ENCODE measurements at places on chromosomes 13 and 19. TPM values are rescaled to one million over a fixed set of nuclear protein-coding genes. Genes with fewer than 3 reads are reported as not detected.

DNA sequence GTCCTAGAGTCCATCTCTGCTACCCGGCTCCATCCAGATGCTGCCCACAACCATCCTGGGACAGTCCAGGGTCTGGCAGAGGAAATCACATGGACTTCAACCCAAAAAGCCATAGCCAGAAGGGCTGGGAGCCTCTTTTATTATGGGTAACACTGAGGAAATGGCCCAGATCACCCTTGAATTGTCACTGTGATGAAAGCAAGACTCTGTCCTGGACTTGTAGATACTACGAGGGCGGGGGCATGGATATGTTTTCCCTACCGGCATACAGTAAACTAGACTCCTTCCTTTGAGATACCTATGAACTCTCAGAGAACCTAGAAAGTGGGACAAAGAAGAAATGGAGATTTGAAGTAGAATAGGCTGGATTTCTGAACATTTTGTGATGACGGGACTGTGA, 110.3 kb downstream of the LACC1 start:
- DNase-seq: no peak

GRCh38 chr19:10929402-10929794, 787 bp downstream of the TIMM29 start:
- DNase-seq: no peak

GRCh38 chr19:2807379-2808128, 12.1 kb upstream of the ZNF554 start:
- no peak for DNase-seq

GRCh38 chr19:30684613-30685012, 312.4 kb downstream of the ZNF536 start:
- DNase-seq: no peak

CCL25 gene
- not detected for total RNA-seq

SMG9 gene
- 13.0 TPM for total RNA-seq

Measured in fibroblast of villous mesenchyme (primary cell).